ENCODE measurements at places on chromosomes 7 and 10.

DNA sequence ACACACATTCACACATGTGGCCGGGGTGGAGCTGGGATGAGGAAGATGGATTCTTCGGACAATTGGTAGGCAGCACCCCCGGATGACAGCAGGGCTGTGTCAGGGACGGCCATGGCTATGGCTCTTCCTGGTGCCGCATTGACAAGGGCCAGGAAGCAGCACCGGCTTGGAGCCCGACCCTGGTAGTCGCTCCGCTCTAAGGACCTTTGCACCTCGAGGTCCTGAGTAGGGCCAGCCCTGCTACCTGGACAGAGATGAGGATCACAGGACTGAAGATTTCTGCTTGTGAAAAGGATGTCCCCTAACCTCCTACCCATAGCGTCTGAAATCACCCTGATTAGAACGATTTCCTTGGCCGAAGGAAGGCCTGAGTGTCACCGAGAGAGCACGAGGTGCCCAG lies 134.1 kb downstream of the ADARB2 start:
- DNase-seq = no peak

DNA sequence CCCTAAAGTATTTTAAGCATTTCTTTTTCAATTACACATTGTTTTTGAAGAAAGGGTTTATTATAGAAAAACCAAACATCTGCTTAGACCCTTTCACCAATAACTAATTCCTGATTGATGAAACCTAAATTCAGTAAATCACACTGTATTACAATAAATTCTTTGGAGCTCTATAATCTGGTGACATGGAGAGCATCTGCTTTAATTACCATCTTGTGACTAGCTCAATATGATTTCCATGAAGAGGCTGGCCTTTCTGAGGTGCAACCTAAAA lies 9.7 kb downstream of the HYCC1 start:
- no peak for DNase-seq

DNA sequence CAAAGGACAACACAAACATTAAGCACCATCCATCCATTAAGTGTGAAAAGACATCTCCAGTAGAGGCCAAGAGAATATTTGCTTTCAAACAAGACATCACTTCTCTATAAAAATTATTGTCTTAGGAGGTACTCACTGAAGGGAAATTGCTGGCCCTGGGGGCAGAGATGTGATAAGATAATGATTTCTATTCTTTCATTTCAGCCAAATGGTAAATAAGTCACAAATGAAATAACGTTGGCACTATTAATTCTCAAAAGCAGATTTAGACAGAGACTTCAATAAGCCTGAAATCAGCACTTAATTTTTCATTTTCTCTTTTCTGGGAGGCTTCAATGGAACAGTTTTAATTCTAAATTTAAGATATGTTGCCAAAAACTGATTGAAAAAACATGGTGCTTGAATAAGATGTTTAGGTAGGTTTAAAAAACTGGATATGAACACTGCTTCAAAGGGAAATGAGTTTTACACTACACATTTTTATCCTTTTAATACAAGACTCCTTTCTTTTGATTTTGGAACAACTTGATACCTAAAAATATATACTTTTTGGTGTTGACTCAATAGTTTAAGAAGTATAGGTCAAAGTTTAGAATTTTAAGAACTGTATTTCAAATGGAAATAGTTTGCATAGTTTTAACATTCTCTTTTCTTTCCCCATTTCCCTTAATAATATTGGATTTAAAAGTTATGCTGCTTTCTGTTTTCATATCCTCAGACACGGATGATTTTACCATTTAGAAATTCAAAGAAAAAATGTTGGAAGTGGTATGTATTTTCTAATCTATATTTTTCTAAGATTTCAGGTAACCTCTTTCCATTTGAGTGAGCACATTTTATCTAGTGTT lies 204.0 kb downstream of the AHR start:
- DNase-seq = no peak

DNA sequence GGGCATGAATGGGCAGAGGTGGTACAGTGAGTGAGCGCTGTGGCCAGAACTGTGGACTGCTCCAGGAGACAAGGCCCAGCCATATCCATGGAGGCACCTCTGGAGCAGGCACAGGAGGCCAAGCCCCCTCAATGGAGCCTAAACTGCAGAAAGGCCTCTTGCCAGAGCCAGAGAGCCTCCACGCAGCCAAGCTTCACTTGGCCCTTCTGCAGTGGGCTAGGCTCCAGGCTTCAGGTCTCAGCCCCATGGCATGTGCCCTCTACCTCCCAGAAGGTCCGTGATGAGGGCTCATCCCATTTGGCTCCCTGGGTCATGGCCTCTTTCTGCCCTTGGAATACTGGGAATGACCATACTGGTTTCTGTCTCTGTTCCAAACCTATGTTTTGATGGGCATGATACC lies 8.9 kb downstream of the PDE1C start:
- DNase-seq = no peak

DNA sequence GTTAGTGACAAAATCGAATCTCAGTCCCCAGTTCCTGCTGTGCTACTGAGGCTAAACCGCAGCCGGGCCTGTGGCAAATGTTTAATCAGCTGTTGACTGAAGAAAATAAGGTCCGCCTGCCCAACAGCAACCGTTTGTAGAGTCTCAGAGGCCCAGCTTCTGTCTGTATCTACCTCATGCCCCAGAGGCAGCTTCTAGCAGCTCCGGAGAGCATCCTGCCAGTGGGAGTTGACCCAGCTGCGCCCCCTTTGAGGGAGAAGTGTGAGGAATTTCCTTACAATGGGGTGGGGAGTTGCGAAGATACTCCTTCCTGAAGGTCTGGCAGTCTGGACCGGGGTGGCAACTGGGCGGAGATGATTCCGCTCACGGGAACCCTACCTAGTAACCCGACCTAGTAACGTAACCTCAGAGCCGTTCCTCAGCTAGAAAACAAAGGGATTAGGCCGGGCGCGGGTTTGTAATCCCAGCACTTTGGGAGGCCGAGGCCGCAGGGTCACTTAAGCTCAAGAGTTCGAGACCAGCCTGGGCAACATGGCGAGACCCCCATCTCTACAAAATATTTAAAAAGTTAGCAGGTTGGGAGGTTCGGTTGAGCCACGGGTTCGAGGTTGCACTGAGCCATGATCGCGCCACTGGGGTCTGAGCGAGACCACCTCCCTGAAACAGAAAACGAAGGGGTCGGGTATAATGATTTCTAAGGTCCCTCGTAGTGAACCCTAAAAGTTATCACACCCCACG lies 846 bp upstream of the ZNF775 start:
- DNase-seq = peak; percentile 79

- DNase-seq = no peak
Measured at GRCh38 chr10:132058111-132058745, 7.5 kb upstream of the JAKMIP3 start.

- no peak for DNase-seq
Measured at GRCh38 chr7:18212758-18213157, 185.1 kb upstream of the PRPS1L1 start.

- no peak for DNase-seq
Measured at GRCh38 chr10:58241346-58241745, 26.3 kb downstream of the IPMK start.

DNA sequence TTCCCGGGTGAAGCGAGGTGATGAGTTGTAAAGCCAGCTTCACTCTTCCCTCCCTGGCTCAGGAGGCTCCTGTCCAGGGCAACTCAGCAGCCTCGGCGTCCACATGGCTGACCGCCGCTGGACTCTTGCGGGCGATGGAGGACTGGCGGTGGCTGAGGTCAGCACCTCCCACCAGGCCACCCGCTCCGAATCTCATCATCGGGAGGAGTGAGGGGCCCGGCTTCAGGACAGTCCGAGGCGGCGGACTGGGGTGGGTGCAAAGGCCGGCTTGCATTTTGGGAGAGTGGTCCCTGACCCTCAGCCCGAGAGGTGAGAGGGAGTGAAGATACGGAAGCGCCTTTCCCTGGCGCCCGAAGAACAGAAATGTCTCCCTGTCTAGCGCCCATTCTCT lies 759 bp downstream of the DNAJB12 start:
- peak; percentile 78 for DNase-seq

GRCh38 chr10:84065804-84066601 lies 73.3 kb upstream of the GHITM start:
- no peak for DNase-seq

DNA sequence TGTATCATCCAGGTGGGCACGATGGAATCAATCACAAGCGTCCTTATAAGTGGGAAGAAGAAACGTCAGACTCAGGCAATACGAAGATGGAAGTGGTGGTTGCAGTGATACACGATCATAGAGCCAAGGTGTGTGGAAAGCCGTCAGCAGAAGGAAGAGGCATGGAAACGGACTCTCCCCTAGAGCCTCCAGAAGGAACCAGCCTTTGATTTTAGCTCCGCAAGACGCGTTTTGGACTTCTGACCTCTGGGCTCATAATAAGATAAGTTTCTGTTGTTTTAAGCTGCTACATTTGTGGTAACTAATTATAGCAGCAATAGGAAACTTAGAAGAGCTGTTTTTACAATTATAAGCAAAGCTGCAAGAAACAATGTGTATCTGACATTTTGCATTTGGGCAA lies 14.8 kb downstream of the FANK1 start:
- no peak for DNase-seq

DNA sequence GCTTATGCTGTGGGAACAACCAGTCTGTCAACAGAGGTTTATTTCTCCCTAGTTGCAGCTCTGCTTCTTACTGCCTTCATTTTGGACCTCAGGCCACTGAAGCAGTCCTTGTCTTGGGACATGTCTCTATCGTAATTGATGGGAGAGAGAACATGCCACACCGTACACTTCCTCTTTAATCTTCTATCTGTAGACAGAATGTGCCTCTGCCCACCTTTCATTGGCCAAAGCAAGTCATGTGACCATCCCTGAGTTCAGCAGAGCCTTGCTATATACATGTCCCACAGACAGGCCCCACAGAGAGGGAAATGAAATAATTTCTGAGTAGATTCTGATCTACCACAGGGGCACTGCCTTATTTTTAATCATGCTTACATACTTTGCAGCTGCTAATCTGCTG lies 98.0 kb downstream of the KCND2 start:
- DNase-seq = peak; percentile 91

DNA sequence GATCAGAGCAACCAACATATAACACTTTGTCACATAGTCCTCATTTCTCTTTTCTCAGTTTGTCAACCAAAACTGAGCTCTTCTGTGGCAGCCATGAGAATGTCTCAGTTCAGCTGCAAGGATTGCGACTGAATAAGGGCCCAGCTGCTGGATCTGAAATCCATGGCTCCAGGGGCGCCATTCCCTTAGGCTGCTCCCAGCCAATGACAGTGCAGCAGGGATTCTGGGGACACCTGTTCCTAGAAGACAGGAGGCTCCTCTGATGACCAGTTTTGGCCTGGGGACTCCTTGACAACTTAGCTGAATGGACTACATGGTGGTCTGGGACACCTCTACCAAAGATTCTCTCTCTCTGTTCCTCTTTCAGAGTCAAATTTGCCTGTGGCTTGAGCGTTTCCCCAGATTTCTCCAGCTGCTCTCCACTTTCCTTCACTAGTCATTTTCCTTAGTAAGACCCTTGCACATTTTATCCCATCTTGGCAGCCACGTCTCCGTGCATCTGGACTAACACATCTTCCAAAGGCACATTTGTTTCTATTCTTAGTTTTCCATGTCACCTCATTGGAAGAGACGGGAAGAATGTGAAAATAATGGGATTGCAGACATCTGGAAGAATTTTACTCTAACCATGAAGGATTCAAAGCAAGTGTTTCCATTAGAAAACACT lies 28.1 kb upstream of the KIF5B start:
- DNase-seq = no peak

DNA sequence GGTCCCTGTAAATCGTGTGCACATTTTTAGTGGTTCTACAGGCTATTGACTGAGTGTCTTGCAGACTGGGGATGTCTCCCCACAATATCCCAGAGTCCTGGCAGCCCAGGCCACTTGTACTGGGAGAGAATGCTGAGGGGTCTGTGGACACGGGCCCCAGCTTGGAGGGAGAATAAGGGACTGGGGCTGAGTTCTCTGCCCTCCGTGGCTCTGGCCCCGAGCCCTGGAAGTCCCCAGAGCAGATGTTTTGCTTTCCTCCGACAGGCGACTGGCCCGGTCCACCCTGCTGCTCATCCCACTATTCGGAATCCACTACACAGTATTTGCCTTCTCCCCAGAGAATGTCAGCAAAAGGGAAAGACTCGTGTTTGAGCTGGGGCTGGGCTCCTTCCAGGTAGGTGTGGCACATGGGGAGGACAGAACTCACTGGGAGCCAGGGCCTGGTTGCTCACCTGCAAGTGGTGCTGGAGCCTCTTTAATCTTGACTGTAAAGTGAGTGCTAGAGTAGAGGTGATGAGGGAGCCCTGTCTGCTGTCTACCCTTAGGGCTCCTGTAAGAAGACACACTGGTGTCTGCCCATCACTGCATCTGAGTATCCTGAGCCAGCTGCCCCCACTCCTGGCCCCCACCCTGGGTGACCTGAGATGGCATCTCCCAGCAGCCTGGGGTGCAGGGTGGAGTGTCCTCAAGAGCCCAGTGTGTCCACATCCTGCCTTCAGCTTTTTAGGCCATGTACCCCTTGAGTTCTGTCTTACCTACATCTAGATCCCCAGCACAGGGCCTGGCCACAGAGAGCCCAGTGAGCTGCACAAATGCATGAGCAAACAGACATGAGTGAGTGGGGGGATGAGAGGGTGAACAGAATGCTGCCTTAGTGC lies 51.1 kb downstream of the ADCYAP1R1 start:
- DNase-seq = no peak

- DNase-seq = no peak
Measured at GRCh38 chr7:25846722-25847121, 305.3 kb upstream of the NFE2L3 start.

GRCh38 chr10:67678335-67678974 lies 17.5 kb downstream of the CTNNA3 start:
- DNase-seq = no peak

DNA sequence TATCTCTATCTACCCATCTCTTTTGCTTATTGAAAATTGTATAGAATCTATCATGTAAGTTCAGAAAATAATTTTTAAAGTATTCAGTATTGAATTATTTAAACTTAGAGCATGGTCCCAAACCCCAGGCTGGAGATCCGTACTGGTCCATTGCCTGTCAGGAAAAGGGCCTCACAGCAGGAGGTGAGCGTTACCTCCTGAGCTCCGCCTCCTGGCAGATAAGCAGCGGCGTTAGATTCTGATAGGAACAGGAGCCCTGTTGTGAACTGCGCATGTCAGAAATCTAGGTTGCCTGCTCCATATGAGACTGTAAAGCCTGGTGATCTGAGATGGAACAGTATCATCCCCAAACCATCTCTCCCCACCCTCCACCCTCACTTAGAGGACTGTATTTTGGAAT lies 266.0 kb upstream of the CNTNAP2 start:
- DNase-seq = no peak

- no peak for DNase-seq
Measured at GRCh38 chr7:105841866-105842265, 34.5 kb downstream of the ATXN7L1 start.

GRCh38 chr7:94088560-94088959 lies 84.4 kb upstream of the BET1 start:
- DNase-seq = peak; percentile 83

GRCh38 chr10:33542752-33543505 lies 208.5 kb upstream of the NRP1 start:
- DNase-seq = no peak
